ENCODE measurements at places on chromosomes 4 and X.

DNA sequence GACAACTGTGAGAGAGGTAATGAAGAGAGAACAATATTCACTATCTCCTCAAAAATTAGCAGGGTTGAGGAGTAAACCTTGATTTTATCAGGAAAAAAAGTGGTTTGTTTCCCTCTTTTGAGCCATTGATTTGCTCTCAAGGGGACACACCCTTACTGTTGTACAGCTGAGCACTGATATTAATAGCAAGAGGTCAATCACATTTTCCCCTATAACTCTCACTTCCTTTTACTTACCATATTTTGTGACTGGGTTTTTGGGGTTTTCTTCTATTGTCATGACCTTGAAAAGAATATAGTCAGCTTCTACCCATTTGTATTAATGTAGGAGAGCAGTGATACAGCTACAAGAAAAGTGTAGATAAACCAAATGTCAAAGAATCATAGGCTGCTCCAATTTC, 70.2 kb upstream of the LONRF3 start:
- no peak for DNase-seq

- DNase-seq, result no peak
These were observed 689 bp upstream of the TMA16 start for GRCh38 chr4:163493643-163494359.

- DNase-seq, result no peak
These were observed 239.7 kb upstream of the FAM241A start for GRCh38 chr4:111905511-111905910.

DNA sequence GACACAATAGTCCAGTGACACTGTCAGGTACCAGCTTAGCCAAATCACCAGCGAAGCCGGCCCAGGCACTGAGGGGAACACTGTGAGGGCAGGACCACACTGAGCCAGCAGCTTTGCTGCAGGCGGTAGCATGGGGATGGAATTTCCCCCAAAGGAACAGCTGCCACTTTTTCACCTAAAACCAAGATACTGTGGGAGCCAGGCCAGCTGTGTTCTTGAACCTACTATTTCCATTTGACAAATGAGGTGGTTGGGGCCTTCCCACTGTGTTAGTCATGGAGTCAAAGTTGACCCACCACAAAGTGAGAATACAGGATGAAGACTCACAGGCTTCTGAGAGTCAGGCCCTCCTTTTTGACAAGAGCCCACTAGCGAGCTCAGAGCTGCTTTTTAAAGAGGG, 70.7 kb upstream of the SH3RF1 start:
- no peak for DNase-seq

DNA sequence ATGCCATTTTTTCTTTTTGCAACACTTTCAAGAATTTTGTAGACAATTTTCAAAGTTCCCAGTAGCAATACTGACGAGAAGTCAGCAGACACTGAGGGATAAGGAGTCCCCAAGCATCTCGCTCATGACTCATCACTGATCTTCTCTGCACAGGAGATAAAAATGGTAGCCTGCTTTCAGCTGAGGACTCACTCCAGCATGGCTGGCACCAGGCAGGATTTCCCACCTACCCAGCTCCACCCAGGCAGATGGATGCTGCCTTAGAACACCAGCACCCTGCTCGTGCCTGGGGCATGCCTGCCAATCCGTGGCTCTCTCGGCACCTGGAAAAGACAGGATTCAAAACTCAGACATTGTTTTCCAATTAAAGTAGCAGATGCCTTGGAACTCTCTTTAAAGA, 24.9 kb downstream of the JAKMIP1 start:
- DNase-seq, result no peak

DNA sequence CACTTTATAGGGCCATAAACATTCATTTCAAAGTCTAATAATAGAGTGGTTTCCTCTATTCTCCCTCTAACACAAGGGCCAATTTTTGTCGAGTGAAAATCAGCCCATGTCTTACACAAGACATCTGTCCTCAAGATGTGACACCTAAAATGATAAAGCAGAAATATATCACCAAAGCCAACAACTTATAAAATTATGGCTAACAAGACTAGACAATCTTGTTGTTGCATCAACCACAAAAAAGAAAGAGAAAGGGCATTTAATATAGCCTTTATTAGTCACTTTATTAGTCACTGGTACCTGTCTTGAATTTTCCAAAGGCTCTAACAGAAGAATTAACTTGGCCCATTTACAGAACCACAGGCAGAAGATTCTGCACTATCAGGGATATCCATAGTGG, 161.6 kb downstream of the SMIM20 start:
- DNase-seq, result no peak

DNA sequence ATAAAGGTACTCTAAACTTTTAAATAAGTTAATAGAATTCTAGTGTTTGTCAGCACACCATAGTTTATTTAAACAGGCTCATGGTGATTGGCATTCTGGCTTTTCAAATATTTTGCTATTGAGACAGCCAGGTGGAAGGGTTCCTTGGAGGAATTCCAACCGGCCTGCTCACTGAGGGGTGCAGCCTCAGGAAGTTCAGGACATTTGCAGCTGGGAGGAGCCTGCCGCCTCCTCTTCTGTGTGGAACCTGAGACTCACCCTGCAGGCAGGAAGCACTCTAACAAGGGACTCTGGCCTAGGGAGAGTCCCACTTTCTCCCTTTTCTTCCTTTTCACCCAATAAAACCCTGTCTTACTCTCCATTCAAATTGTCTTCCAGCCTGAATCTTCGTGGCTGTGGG, 1328.0 kb downstream of the FSTL5 start:
- DNase-seq, result no peak

- no peak for DNase-seq
These were observed 10.4 kb downstream of the OGT start for GRCh38 chrX:71543316-71543715.

DNA sequence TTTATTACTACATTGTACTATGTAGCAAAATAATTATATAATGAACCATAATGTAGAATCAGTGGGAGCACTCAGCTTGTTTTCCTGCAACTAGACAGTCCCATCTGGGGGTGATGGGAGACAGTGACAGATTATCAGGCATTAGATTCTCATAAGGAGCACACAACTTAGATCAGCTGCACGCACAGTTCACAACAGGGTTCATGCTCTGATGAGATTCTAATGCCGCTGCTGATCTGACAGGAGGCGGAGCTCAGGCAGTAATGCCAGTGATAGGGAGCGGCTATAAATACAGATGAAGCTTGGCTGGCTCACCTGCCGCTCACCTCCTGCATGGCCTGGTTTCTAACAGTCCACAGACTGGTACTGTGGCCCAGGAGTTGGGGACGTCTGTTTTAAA, 199.2 kb downstream of the MAB21L2 start:
- peak; percentile 64 for DNase-seq

GRCh38 chr4:26741491-26741871, 119.2 kb upstream of the STIM2 start:
- no peak for DNase-seq

DNA sequence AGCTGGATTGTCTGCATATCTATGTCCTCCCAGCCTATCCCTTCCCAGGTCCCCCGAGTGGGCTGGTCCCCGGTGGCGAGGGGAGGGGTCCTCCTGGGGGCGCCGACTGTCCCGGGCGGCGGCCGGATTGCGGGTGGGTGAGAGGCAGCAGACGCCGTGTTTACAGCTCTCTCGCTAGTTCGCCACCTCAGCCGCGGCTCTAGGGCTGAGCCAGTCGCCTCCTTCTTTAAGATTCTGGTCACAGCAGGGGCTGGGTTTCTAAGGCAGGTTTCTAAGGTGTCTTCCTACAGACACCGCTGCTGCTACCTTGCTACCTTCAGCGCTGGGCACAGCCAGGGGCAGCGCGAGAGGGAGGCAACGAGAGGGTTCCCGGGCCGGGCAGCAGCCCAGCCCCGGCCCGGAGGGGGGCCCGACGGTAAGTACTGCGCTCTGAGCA, 57.2 kb downstream of the FRMPD3 start:
- no peak for DNase-seq

- DNase-seq, result no peak
These were observed 26.7 kb downstream of the SH3RF1 start for GRCh38 chr4:169243825-169244609.

DNA sequence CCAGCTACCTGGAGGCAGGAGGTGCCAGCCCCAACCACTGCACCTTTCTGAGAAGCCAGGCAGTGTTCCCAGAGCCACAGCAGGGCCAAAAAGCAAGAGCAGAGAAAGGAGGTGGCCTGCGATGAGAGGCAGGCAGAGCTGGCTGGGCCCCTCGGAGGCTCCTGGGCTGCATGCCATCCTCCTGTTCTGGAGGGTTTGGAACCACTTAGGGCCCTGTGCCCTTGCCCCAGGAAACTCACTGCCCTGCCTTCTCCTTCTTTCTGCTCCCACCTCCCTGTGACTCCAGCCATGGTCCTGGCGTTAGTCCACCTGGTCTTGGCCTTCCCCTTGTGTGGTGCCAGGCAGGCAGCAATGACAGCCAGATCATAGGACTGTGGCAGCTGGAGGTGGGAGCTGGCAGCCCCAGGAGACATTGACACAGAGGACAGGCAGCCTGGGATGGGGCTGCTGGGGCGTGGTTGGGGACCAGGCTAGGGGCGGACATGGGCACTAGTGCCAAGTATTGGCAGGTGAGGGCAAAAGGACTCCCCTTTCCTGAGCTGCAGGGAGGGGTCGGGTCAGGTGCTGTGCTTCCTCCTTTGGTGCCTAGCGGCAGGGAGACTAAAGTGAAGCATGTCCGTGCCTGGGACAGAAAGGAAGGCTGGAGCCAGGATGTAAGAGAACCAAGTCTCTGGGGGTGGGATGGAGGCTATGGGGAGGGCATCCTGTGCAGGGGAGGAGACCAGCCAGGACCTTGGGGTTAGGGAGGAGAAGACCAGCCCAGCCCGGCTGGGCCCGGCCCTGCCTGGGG, 1.4 kb downstream of the APLN start:
- DNase-seq, result no peak

GRCh38 chrX:123695242-123695641, 37.6 kb downstream of the THOC2 start:
- no peak for DNase-seq

- DNase-seq, result no peak
These were observed 28.8 kb downstream of the ING2 start for GRCh38 chr4:183533698-183534097.

DNA sequence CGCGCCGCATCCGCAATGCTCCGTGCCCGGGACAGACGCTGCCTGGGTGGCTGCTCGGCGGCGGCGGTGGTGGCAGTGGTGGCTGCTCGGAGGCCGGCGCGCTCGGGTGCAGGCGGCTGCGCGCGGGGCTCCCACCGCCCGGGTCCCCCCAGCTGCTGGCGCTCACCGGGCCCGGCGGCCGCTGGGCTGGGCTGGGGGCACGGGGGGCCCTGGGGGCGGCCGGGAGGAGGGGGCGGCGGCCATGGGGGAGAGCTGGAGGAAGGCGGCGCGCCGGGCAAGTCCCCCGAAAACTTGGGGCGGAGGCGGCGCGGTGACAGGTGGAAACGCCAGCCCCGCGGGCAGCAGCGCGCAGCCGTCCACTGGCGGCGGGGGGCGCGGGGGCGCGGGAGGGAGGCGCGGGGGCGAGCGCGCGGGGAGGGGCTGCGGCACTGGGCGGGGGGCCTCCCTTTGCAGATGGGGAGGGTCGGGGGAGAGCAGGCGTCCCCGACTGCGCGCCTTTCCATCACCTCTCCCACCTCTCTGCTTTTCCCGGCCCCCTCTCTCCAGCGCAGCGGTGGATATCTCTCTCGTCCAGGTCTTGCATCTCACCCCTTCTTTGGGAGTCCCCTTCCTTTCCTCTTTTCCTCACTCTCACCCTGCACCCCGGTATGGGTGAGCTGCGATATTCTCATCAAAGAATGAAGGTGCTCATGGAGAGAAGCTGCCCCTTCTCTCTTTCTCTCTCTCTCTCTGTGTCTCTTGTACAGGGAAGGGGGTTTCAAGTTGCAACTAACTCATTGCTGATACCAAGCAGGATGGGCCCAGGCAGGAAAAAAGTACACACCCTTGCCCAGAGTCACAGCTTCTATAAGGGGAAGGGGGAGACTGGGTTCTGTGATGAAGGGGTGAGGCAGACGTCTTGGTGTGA, 83.7 kb upstream of the DHRSX start:
- no peak for DNase-seq
